ENCODE measurements at places on chromosomes 11 and 22.
A peak's percentile ranks its signal among the peaks of the same experiment; 100 is the strongest.

GRCh38 chr22:19853879-19854777 is 546 bp downstream of the GNB1L start:
- DNase-seq: no peak

GRCh38 chr11:79237091-79237490 is 203.7 kb downstream of the TENM4 start:
- no peak for DNase-seq

GRCh38 chr22:46340676-46341075 is 5.2 kb downstream of the TRMU start:
- DNase-seq: no peak

DNA sequence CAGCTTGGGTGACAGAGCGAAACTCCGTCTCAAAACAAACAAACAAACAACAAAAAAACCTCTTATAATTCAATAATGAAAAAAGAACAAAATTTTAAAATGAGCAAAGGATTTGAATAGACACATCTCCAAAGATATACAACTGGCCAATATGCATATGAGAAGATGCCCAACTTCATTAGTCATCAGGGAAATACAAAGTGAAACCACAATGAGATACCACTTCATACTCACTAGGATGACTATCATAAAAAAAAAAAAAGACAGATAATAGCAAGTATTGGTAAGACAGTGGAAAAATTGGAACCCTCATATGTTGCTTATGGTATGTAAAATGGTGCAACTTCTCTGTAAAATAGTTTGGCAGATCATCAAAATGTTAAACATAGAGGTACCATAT is 28.7 kb upstream of the BARX2 start:
- no peak for DNase-seq

DNA sequence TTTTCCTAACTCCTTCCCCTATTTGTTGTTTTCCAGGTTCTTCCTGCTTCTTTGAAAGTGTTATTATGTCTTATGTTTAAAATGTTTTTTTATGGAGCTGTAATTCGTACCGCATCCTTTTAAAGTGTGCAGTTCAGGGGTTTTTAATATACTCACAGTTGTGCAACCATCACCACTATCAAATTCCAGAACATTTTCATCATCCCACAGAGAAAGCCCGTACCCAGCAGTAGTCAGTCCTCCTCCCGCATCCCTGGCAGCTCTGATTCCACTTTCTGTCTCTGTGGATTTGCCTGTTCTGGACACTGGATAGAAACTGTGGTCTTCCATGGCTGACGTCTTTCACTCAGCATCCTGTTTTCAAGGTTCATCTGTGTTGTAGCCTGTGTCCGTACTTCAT is 73.7 kb downstream of the JAM3 start:
- no peak for DNase-seq

GRCh38 chr22:47299863-47300697 is 537.6 kb downstream of the TBC1D22A start:
- DNase-seq: no peak

- no peak for DNase-seq
Measured at GRCh38 chr22:46900549-46900948, 138.1 kb downstream of the TBC1D22A start.

- DNase-seq: peak; percentile 65
Measured at GRCh38 chr22:44085743-44086270, 61.7 kb downstream of the PARVB start.

- DNase-seq: no peak
Measured at GRCh38 chr22:25053153-25053805, 100.8 kb downstream of the KIAA1671 start.

DNA sequence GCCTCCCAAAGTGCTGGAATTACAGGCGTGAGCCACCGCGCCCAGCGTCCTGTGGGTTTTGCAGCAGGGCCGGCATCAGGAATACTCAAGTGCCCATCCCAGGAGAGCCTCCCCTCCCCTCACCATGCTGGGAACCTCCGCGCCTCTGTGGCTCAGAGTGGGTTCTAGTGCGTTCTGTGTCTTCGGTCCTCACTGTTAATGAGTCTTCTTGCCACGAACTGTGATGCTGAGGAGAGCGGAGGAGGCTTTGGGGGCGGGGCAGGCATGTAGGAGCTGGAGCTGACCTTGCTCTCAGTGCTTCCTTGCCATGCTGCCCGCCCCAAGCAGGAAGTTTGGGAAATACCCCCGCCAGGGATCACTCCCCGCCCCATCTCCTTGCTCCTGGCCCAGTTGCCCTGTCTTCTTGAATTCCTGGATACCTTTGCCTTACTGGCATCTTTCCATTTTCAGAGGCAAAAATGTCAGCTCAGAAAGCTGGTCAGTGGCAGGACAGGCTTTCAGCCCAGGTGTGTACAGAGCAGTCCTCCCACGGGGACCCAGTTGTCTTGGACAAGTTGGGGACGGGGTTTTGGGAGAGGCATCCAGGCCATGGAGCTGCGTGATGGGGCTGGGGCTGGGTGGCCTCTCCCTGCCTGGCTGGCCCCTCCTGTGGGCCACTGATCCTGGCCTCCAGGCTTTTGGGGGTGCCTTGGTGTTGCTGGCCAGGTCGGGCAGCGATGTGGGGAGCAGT is 5.1 kb downstream of the GRAMD4 start:
- no peak for DNase-seq

GRCh38 chr11:35304386-35304775 is 115.0 kb downstream of the SLC1A2 start:
- DNase-seq: no peak

DNA sequence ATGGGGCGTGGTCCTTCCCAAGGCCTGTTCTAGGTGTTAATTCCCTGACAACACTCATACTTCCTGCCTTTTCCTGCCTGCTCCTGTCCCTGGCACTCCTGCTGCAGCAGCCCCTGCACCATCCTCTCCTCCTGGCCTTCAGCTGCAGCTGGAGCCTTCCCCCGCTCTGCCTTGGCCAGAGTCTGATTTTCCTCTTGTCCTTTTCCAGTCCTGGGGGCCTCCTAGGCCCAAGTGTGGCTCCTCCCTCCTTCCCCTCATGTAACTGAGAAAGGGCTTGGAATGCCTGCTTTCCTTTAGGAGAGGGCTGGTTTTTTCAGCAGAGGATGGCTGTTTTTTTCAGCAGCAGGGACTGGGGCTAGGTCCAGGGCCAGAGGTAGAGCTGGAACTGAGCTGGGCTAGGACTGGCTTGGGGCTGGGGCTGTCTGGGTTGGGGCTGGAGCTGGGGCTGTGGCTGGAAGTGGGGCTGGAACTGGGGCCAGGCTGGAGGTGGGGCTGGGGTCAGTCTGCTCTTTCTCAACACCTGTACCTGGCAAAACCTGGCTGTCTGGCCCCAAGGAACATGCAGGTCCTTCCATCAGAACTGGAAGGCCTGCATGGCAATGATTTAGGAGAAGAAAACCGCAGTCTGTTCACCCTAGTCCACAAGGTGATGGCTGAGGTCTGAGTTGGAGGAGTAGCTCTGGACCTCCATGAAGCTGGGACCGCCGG is 23.6 kb downstream of the ZC3H7B start:
- DNase-seq: no peak

- DNase-seq: no peak
Measured at GRCh38 chr11:134543241-134543640, 131.2 kb upstream of the B3GAT1 start.
